ENCODE measurements at places on chromosomes 3 and 15.

DNA sequence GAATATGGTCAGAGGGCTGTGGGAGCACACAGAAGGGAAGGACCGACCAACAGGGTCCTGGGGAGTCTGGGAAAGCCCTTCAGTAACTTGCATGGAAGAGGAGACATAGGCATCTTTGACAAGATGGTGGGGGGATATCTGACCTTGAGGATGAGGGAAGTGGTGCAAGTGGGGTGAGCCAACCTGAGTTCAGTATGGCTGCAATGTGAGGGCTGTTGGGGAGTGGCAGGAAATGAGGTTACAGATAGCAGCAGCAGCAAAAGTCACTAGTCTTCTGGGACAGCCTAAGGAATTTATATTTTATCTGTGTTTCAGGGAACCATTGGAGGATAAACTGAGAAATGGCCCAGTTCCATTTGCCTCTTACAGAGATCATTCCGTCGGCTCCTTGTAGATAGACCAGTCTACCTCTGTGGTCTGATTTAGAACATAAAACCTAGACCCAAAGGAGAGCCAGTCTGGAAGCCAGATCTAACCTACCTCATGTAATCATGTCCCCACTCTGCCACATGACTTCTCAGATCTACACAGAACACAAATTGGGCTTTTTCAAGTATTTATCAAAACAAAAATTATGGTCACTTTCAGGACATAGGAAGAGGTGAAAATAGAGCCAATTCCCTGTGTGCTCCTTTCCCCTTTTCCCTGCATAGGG is 75.6 kb downstream of the ST6GAL1 start:
- DNase-seq = no peak

GRCh38 chr3:178795349-178795748 is 259.1 kb downstream of the KCNMB2 start:
- no peak for DNase-seq

- no peak for DNase-seq
Observed at GRCh38 chr3:170196833-170197232, 15.3 kb upstream of the PHC3 start.

- DNase-seq = no peak
Observed at GRCh38 chr3:87805670-87806069, 253.1 kb downstream of the CGGBP1 start.

GRCh38 chr3:197428117-197428801 is 127.5 kb downstream of the BDH1 start:
- DNase-seq = peak; percentile 59

DNA sequence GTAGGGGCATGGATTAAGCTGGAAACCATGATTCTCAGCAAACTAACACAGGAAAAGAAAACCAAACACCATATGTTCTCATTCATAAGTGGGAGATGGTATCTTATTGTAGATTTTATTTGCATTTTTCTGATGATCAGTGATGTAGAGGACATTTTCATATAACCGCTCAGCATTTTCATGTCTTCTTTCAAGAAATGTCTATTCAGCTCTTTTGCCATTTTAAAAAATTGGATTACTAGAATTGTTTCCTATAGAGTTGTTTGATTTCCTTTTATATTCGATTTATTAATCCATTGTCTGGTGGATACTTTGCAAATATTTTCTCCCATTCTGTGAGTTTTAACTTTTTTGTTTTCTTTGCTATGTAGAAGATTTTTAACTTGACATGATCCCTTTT is 682.2 kb upstream of the BCHE start:
- no peak for DNase-seq

- DNase-seq = no peak
Observed at GRCh38 chr3:154616298-154616697, 186.3 kb upstream of the GPR149 start.

DNA sequence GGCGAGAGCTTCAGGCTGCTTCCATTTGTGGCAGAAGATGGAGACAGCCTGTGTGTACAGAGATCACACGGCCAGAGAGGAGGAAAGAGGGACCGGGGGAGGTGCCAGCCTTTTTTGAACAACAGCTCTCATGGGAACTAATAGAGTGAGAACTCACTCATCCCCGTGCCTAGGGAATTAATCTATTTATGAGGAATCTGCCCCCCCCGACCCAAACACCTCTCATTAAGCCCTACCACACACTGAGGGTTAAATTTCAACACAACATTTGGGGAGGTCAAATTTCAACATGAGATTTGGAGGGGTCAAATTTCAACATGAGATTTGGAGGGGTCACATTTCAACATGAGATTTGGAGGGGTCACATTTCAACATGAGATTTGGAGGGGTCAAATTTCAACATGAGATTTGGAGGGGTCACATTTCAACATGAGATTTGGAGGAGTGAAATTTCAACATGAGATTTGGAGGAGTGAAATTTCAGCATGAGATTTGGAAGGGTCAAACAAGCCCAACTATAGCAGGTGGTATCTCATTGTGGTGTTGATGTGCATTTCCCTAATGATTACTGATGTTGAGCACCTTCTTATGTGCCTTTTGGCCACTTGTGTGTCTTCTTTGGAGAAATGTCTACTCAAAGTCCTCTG is 20.6 kb upstream of the RFTN1 start:
- DNase-seq = no peak

DNA sequence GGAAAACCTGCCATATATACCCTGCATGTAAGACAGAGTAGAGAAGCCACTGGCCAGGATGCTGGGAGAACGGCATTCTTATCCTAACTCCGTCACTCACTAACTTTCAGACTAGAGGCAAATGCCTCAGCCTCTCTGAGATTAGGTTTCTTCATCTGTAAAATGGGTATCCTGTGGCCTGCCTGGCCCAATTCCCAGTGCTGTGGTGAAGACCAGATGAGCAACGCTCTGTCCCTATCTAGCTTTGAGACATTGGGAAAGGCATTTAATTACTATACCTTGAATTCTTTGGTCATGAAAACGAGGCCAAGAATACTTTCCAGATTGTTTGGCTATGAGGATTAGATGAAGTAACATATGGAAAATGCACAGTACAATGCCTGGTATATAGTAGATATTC is 35.9 kb downstream of the CEMIP start:
- no peak for DNase-seq

- peak; percentile 12 for DNase-seq
Observed at GRCh38 chr15:98682992-98683701, 34.8 kb downstream of the IGF1R start.

DNA sequence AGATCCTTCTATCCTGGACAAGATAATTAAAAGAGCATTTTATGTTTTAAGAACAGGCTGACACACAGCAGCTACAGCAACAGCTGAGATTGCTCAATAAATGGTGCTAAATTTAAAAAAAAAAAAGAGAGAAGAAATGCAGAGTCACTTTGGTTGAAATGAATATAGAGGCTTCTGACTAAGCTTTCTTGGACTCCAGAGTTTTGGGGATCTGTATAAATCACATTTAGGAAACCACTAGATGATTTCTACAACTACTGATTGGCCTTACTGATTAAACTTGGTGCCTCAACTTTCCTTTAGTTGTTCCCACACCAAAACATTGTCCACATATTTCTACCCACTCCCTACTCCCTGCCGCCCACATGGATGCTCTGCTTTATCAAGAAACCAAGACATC is 132.9 kb upstream of the ZBTB20 start:
- DNase-seq = peak; percentile 16

DNA sequence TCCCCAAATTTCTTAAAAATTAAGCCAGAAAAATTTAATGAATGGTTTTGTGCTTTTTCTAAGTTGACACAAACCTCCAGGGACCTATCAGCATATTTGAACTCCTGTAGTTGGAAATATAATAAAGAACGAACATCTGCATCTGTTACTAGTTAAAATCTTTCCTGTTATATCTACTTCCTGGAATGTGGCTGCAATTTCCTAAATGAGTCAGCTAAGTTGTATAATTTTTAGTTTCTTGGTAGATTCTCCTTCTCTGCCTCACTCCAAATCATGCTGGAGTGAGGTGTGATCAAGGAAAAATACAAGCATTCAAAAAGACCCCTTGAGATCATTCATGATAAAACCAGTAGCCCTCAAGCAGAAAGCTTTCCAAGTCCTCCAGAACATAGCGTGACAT is 106.2 kb upstream of the MCTP2 start:
- no peak for DNase-seq

DNA sequence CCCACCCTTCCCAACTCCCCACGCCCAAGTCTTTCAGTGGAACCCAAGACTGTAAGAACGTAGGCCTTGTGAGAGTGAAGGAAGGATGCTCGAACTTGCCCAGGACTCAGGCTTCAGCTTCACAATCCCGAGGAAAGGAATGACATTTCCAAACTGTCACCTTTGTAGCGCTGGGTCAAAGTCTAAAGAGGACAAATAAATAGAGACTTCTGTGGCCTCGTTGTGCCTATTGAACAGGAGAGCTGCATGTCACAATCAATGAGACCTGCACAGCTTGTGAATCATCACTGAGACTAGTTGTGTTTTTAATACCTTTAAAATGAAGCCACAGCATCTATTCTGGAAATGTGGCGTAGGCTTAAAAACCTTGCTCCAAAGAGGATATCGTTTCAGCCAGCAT is 222.8 kb upstream of the ST8SIA2 start:
- DNase-seq = no peak

GRCh38 chr3:183244981-183245476 is 8.0 kb upstream of the B3GNT5 start:
- DNase-seq = peak; percentile 56

DNA sequence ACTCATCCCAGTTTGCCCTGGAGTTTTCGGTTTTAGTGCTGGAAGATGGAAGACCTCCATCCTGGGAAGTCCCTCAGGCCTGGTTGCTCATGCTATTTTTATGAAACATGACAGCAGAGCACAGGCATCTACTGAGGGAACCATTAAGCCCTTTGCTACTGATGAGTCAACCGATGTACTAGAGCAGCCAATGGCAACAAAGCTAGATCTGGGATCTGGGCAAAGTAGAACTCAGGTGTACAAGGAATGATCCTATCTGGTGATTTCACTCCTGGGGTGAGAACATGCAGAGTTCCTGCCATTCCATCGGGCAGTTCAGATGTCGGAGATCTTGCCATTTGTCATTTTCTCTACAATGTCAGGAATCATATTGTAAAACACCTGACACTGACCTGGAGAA is 166.2 kb upstream of the NSMCE3 start:
- DNase-seq = no peak

- DNase-seq = no peak
Observed at GRCh38 chr15:82943176-82943575, 9.3 kb downstream of the HOMER2 start.

DNA sequence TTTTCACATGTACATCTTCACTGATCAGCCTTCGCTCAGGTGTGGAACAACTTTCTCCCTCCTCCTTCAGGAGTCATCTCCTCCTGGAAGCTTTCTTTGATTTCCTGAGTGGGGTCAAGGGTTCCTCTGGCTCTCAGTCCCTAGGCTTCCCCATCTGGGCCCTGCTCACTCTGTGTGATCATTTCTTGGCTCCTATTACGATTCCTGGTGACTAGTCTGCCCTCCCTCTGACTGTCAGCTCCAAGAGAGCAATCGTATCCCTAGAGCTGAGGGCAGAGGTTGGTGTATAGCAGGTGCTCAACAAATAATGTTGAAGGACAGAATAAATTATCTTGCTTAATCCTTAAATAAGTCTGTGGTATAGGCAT is 15.3 kb upstream of the PRKCD start:
- DNase-seq = no peak

GRCh38 chr3:108590460-108590859 is 938 bp downstream of the DZIP3 start:
- no peak for DNase-seq

GRCh38 chr15:60219866-60220265 is 177.9 kb downstream of the ANXA2 start:
- peak; percentile 32 for DNase-seq

DNA sequence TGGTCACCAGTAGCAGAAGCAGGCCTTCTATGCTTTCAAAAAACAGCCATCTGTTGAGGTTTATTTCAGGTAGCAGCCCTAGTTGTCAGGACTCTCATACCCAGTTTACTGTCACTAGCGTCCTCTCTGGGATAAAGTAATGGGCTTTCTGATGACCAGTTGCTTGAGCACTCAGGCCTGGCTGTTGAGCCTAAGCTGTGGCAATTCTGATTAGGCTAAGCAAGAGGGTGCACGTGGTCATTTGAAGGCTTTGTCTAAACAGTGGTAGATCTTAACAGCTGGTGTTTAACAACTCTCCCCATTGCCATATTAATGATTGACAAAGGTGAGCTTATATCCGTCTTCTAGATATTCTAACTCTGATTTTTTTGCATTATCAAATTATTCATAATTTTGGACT is 132.9 kb upstream of the TMCO5A start:
- DNase-seq = no peak

DNA sequence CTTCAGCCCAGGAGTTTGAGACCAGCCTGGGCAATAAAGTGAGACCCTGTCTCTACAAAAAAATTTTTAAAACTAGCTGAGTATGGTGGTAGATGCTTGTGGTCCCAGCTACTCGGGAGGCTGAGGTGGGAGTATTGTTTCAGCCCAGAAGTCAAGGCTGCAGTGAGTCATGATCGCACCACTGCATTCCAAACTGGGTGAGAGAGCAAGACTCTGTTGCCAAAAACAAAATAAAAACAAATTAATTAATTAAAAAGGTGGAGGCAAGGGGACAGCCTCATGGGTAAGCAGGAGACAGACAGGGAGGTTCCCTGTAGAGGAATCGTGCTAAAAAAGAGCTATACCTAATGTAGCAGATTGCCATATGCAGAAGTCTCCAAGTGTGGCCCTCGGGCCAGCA is 12.6 kb downstream of the HAPLN3 start:
- no peak for DNase-seq

DNA sequence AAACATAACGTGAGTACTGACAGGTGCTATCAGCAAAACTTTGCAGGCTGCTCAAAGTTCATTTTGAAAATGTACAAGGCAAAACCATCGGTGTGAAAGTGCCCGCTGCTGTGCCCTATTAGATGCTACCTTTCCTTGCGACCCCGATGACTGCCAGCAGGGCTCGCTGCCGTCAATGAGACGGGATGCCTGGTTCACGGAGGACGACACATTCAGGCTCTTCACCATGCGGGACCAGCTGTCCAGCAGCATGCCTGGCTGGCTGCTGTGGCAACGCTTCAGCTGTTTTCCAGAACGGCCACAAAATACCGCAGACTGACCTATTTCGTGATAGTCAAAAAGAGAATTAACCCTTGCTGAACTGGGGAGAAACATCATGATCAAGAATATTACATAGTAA is 92.7 kb upstream of the OCA2 start:
- no peak for DNase-seq

DNA sequence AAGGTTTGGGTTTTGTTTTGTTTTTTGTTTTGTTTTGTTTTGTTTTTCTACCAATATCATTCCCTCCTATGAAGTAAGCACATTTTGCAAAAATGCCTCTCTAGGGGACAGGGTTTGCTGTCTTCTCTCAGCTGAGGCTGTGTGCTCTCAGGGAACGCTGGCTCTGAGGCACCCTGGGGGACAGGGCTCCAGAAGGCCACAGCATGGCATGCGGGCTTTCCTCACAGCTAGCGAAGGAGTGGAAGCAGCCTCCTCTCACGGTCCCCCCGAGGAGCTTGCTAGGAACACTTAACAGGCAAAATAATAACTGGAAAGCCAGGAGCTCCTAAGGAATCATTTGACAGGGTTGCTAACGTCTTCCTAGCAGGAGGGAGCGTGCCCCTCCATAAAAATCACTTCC is 227.7 kb upstream of the ST8SIA2 start:
- no peak for DNase-seq

Measured in inflammatory macrophage treated with lipopolysaccharide for 1 hour (primary cell).